HCEC 1CT (cell line): ENCODE measurements at places on chromosomes 4 and X.

DNA sequence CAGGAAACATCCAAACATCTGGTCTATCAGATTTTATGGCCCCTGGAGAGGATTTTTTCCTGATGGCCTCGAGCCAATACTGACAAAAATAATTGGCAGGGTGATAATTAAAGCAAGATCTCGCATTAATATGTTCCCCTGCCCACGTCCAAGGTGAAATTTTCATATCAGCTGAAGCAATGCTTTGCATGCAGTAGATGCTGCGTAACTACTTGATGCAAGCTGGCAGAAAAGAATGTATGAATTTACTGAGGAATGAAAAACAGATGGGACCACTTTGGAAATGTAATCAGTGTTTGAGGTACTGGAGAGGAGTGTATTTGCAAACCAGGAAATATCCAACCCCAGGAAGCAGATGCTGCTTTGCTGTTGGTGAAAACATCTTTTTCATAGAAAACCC is 36.8 kb upstream of the REST start:
- no peak for DNase-seq

DNA sequence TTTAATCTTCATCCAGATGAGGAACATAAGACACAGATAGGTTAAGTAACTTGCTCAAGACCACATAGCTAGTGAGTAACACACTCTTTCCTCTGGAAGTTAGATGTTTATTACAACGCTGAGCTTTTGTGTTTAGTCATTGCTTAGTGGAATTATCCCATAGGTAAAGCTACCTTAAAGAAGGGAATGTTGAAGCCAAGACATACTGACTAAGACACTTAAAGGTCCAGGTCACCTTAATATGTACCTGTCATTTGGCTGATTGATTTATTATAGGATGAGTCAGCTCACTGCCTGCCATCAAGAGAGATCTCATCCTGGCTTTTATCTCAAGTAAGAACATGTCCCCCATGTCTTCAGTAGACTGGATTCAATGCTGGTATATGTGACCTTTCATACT is 53.4 kb downstream of the KDR start:
- DNase-seq, result no peak

DNA sequence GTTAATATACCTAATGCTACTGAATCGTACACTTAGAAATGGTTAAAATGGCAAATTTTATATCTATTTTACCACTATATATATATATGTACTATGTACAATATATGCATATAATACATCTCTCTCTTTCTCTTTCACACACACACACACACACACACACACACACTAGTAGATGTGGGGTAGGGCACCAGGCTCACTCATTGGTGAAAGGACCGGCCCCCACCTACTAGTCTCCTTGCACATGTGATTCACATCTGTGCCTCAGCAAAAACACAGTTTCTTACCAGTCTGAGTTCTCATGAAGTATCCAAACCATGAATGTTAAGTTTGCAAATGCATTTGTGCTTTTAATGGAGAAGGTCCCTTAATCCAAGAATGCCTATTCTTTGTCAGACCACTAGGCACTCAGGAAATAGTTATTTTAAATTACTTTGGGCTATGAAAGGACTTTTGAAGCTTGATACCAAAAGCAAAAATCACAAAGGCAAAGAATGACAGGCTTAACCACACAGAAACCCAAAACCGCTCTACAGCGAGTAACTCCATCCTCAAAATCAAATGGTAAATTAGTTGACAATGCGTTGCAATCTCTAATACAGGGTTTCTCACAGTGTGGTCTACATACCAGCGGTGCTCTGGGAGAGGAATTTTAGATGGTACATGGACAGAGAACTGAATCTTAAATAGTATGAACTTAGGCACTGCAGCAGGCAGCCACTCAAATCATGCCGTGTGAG is 5.8 kb downstream of the TSC22D3 start:
- no peak for DNase-seq

DNA sequence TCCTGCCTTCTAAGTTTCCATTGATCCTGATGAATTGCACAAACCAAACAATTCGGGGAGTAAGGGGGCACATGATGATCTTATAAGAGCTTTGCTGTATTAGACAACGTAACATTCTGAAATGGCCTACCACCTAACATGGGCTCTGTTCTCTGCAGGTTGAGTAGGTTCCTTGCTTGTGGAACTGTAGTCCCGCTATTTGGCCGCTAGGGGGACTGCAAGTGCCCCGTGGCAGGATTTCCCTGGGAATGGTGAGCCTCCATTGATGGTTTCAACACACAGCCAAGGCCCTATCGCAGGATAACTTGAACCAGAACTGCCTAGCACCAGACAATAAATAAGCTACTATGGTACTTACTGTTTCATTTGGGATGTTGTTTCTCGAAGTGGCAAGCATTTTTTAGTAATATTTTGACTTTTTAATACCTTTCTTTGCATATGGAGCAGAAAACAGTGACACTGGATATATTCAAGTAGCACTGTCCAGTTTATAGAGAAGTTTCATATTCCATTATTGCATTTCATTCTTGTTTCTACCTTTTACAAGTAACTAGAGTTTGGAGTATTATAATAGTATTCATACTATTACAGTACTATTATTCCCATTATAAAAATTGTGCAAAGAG is 11.9 kb downstream of the AR start:
- peak; percentile 37 for DNase-seq

GRCh38 chr4:146029939-146030710 is 91.5 kb upstream of the ZNF827 start:
- DNase-seq, result no peak

GRCh38 chrX:11445540-11445939 is 152.3 kb downstream of the AMELX start:
- DNase-seq, result no peak

- DNase-seq, result no peak
These were observed 284.3 kb downstream of the CXXC4 start for GRCh38 chr4:104210420-104210819.

DNA sequence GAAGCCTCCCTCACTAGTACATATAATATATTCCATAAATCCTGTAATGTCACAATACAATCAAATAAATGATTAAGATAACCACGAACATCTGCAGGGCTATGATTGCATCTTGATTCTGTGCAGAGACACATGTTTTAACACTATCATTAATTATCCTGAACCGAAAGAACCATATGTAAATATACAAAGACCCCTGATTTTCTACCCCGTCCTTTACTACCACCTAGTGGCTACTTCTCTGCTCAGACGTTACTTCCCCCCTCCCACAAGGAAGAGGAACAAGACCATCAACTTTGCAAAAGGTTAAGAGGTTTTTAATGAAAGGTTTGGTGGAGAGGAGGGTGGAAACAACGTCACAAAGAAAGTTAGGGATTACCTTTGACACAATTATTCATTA is 134.0 kb downstream of the COL4A6 start:
- no peak for DNase-seq

GRCh38 chrX:13699183-13699826 is 10.4 kb downstream of the RAB9A start:
- DNase-seq, result peak; percentile 3

GRCh38 chr4:151788021-151788420 is 27.2 kb upstream of the GATB start:
- no peak for DNase-seq

DNA sequence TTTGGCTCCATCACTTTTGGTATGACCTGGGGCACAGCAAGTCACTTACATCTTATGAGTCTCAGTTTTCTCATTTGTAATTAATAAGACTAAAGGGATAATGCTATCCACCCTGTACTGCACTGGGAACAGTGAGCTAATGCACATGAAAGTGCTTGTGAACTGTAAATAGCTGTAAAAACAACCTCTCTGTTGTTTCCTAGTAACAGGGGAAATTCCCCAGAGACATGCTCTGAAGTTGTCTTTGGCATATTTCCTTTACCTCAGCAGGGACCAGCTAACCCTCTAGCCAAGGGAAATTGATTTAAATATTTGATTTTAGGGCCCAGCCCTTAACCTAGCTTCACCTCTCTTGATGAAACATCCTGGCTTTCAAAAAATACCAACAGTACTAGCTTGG is 6.1 kb upstream of the CYSLTR1 start:
- no peak for DNase-seq

GRCh38 chr4:173301518-173302201 is 32.5 kb downstream of the HMGB2 start:
- peak; percentile 37 for DNase-seq

DNA sequence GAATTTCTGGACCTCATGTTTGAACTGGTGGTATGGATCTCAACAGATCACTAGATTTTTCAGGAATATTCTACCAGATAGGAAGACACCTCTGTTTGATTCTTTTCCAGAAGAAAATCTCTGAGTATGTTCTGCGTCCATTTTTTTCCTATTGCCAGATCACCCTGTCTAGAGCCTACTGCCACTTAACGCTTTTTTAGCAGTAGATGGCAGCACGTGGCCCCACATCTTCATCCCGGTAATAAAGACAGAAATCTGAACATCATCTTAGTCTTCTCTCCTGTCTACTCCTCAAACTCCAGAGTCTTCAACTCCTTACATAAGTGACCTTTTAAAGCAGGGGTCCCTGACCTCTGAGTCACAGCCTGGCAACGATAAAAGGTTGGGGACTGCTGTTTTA is 184.7 kb downstream of the TMA16 start:
- peak; percentile 61 for DNase-seq

GRCh38 chrX:66021401-66021764 is 18.5 kb downstream of the VSIG4 start:
- no peak for DNase-seq

DNA sequence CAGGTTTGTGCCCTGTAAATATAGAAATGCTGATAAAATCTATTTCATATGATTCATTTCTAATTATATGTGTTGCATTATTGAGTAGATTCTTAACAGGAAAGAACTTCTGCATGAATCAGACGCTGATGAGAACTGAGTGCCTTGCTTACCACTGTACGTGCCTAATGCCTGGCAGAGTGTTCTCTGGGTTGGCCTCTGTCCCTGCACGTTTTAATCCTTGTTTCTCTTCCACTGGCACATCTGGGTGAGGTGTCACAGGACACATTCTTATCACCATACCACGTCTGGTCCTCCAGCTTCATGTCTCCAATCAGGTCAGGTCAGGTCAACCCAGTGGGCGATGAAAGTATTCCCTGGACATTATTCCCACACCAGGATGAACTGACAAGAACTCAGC is 53.6 kb downstream of the KLF3 start:
- no peak for DNase-seq

DNA sequence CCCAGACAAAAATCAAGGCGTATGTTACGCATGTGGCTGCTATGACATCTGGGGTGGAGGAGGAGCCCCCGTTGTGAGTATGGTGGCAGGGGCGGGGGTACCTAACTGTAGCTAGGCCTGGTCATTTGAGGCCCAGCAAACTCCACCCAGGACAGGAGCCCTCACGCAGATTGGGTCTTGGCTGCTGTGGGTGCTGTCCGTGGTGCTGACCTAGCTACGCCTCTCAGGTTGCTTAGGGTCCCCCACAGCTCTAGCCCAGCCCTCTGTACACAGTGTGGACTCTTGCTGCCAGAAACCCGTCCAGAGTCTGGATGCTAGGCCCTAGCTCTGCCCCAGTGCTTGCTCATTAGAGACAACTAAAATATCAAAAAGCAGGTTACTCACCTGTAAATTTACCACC is 146.7 kb upstream of the PSAPL1 start:
- no peak for DNase-seq

- no peak for DNase-seq
These were observed 48.1 kb downstream of the GPRIN3 start for GRCh38 chr4:89259301-89260028.

DNA sequence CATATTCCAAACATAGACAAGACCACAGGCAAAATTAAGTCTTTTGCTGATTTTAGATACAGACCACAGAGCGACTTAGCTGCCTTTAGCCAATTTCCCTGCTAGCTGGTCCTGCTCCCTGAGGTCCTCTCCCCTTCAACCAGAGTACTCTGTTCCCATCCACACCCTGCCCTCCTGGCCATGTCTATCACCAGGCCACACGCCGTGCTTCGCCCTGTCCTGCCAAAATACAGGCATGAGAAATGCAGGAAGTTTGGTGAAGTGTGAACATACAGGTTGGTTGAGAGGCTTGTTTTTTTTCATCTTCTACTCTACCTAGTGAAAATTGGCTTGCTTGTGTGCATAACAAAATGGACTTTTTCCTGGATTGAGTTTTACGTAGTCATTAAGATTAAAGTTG is 226.2 kb upstream of the TENM3 start:
- no peak for DNase-seq

DNA sequence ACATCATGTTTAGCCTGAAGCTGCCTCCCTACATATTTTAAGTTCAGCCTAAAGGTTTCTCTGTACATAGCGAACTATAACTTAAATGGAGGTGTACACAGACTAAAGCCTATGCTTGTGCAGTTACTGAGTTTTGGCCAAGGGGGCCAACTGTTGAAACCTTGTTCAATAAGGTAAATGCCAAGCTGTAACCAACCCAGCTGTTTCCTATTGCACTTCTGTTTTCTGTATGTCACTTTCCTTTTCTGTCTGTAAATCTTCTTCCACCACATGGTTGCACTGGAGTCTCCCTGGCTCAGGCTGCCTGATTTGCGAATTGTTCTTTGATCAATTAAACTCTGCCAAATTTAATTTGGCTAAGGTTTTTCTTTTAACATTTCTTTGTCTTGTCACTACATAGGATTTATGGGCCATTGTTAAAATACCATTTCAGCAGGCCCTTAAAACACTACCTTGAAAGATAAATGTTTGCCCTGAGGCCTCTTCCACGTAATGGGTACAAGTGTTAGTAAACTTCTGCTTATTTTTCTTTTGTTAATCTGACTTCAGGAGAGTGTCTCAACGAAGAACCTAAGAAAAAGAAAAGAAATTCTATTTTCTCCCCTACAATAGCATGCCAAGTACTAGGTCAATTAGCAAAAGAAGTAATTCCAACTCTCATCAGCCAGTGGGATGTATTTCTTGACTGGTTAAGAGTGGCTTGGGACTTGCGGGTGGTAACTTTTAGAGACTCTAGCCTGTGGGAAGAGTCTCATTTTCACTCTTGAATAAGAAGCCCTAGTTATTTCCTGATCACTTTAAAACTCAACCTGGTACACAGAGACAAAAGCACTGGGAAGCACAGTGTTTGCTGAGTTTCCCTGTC is 45.7 kb upstream of the PRSS12 start:
- no peak for DNase-seq

DNA sequence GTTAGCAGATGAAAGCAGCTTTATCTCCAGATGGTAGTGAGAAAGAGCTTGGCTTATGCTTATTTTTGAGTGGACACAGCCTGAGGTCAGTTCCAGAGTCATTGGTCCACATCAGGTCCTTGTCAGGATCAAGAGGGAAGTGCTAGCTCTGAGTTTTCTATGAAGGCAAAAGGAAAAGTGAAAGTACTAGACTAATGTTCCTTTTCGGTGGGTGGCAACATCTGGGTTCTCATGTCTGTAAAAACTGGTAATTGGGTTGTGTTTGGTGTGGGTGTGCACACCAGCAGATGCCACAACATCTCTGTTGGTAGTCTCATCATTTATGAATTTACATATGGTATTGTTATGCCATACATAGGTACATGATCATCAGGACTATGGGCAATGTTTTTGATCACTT is 210.5 kb downstream of the PWWP3B start:
- no peak for DNase-seq

DNA sequence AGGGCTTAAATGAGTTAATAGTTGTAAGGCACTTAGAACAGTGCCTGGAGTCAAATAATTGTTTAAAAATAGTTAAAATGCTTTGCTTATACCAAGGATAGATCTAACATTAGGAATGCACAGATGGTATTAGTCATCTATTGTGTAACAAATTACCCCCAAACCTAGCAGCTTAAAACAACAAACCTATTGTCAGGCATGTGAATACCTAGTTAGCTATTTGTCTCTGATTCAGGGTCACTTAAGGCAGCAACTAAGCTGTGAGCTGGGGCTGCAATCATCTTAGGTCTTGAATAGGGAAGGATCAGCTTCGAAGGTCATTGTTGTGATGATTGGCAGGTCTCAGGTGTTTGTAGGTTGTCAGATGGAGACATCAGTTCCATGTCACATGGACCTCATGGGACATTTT is 42.4 kb upstream of the AGA start:
- DNase-seq, result peak; percentile 85
